Activated CD4-positive, alpha-beta T cell treated with anti-CD3 and anti-CD28 coated beads for 24 hours (primary cell): ENCODE measurements at places on chromosomes 11 and 22.

GRCh38 chr11:115527534-115528125 is 23.4 kb upstream of the CADM1 start:
- no peak for DNase-seq

GRCh38 chr11:22635689-22636088 is 10.1 kb upstream of the FANCF start:
- no peak for DNase-seq

GRCh38 chr11:11481371-11481770 is 128.3 kb upstream of the CSNK2A3 start:
- DNase-seq = no peak

DNA sequence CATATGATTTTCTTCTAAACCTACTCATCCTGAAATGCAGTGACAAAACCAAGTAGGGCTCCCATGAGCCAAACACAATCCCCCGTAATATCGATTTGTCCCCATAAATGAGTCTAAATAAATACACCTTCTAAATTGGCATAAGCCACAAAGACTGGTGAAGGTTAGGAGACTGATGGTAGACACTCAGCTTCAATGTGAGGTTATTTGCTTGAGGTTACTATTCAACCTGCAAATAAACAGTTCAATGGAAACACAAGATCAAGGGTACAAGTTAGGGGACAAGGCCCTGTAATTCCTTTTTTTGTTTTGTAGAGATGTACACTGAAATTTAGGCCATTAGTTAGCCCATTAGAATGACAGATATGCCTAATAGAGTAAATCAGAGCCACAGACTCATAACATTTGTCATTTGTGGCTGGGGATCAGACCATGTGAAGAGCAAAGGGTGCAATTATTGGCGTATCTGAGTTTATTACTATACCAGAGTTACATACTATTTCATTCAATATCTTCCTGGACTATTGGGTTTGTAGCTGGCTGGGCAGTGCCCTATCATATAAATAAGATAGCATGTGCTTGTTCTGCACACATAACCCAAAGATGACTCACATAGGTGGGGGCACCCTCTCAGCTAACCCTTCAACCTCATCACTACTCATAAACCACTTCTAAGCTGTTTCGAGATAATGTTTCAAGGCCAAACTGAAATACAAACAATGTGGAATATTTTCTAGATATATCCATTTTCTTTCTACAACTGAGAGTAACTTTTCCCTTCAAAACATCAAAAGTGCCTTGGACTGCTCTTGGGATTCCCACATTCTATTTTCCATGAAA is 695.3 kb downstream of the KCNA4 start:
- no peak for DNase-seq

GRCh38 chr11:77151804-77152509 is 23.9 kb downstream of the MYO7A start:
- peak; percentile 13 for DNase-seq

DNA sequence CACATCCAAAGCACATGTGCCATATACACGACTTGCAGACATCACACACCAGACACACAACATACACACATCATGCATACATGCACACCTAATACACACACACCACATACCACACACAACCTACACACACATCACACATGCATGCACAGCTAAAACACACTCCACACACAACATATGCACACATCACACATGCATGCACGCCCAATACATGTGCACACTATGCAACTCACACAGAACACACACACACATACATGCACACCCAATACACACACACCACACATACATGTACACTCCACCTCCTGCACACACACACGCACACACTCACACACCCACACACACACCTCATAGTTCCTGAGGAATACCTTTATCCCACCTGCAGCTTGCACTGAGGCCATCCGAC is 436.0 kb downstream of the MIAT start:
- DNase-seq = no peak

DNA sequence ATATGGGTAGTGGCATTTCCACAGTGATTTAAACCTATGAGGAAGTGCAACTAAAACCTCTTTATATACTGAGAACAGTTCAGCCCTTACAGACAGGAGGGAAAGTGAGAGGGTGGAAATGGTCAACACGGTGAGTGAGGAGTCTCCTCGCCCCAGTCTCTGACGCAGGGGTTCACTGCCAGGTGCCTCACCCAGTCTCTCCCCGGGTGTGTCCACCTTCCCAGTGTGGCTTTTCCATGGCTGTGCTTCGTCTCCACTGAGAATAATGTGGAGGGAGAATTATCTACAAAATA is 116.6 kb upstream of the TOP3B start:
- DNase-seq = no peak

GRCh38 chr11:132792341-132793140 is 739.8 kb downstream of the OPCML start:
- no peak for DNase-seq

- DNase-seq = no peak
Measured at GRCh38 chr11:67633758-67634365, 4.1 kb upstream of the NUDT8 start.

- no peak for DNase-seq
Measured at GRCh38 chr22:31243339-31244045, 31.4 kb downstream of the LIMK2 start.

DNA sequence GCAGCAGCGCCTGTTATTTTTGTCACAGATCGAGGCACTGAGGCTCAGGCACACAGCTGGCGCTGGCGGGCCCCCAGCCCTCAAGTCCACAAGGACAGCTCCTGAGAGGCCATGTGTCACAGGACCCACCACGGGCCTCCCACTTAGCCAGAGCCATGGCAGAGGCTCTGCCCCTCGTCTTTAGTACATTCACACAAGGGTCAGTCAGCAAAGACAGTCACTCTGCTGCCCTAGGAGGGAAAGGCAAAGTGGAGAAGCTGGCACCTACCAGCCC is 29.1 kb downstream of the GNAZ start:
- no peak for DNase-seq

DNA sequence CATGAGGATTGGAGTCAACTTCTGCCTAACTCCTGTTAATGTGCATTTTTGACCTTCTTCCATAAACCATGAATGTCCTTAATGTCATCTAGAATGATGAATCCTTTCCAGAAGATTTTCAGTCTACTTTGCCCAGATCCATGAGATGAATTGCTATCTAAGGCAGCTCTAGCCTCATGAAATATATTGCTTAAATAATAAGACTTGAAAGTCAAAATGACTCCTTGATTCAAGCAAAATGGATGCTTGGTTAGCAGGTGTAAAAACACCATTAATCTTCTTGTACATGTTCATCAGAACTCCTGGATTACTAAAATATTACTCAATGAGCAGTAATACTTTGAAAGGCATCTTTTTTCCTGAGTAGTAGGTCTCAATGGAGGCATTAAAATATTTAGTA is 238.5 kb upstream of the ZC3H12C start:
- no peak for DNase-seq
